ENCODE measurements at places on chromosomes 3 and 15.

GRCh38 chr3:138060792-138061191 lies 50.8 kb downstream of the CLDN18 start:
- DNase-seq, result no peak

DNA sequence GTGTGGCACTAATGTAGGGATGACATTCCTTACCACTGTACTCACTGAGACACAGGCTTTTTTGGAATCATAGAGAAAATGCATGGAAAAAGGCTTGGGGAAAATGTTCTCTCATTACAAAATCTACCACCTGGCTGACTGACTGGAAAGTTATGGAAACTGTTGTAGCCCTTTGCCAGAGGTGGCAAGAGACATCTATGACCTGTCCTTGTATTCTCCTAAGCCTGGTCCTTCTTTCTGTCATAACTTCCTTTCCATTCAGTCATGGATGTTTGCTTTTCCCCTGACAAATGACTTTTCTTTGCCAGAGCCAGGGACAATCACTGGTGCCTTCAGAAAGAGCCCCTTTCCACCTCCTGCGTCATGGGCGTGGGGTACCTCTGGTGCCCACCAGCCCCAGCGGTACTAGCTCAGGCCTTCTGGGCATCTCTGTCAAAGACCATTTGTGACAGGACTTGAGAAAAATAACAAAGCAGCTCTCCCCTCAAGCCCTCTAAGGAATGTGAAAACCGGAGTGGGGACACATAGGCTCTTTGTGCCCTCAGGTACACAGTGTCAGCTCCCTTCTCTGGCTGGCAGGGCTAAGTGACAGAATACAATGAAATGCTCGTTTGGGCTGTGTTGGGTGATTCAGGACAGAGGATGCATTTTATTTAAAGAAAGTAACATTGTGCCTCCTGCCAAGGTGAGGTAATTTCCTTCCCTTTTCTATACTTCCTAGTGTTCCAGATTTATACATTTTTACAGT lies 381.1 kb upstream of the RASGRP1 start:
- DNase-seq, result no peak

DNA sequence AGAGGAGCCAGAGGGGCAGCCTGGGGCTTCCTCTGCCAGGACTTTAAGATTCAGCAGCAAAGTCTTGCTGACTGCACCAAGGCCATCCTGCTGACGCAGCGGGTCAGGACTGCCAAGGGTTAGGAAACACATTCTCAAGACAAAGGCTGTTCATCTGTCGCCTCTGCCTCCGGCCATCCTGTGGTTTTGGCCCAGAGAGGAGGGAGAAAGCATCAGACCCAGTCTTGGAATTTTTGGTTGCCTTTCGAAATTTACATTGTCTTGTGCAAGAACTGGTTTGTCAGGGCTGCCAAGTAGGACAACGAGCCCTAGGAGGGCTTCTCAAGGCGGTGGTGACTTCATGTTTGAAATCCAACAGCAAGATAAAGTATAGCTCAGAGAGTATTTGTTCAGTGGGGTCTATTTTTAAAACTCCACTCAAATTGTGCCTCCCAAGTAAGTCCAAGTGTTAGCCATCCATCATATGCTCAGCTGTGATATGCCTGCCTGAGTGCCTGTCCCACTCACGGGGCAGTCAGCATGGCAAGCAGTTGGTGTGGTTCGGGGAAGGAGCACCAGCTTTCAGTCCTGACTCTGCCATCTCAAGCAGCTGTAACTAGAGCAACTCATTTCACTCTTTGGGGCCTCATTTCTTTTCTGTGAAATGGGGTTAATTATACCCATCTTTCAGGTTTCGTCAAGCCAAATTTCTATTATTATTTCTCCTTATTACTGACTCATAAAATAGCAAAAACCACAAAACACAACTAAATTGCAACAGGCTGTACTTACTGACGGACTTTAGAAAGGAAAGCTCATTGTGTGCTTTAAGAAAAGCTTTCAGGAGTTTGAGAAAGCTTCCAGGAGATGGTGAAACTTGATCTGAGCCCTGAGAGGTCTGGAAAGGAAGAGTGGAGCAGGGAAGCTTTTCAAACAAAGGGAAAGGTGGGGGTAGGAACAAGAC lies 42.4 kb upstream of the RHO start:
- no peak for DNase-seq

- no peak for DNase-seq
These were observed 3.6 kb upstream of the PLA1A start for GRCh38 chr3:119594066-119594465.
